ENCODE measurements at places on chromosomes 1 and 21.

GRCh38 chr1:92544756-92545165, 58.0 kb upstream of the GFI1 start:
- no peak for DNase-seq

DNA sequence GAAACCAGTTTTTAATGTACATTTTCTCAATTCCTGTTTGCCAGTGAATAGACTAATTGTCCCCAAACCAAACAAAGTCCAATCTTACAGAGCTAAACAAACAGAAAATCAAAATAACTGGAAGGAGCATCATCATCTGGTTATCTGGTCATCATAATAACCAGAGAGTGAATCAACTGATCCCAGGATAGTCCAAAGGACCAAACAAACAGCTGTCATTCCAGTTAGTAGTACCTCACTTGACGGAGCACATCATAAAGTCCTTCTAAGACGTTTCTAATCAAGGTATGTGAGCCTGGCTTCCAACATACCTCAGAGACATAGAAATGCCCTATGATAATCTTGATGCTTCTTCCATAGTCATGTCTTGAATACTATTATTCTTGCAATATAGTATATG, 240.5 kb downstream of the LTN1 start:
- DNase-seq: no peak

GRCh38 chr1:17856496-17857108, 101.5 kb downstream of the ACTL8 start:
- DNase-seq: no peak

DNA sequence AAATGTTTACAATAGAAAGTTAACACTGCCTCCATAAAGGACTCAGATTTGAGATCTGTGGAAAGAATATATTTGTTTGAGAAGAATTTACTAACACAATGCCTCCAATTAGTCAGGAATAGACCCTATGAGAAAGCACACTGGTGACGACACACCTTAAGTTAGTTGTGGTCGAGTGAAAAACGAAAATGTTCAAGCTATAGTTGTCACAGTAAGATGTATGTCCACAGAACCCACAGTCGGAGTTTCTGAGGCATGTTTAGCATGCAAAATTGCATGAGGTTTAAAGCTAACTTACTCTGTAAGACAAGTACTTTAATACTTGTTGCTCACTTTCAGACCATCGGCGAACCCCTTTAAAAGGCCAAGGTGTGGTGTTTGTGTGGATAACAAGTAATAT, 69.9 kb upstream of the SIPA1L2 start:
- DNase-seq: no peak

DNA sequence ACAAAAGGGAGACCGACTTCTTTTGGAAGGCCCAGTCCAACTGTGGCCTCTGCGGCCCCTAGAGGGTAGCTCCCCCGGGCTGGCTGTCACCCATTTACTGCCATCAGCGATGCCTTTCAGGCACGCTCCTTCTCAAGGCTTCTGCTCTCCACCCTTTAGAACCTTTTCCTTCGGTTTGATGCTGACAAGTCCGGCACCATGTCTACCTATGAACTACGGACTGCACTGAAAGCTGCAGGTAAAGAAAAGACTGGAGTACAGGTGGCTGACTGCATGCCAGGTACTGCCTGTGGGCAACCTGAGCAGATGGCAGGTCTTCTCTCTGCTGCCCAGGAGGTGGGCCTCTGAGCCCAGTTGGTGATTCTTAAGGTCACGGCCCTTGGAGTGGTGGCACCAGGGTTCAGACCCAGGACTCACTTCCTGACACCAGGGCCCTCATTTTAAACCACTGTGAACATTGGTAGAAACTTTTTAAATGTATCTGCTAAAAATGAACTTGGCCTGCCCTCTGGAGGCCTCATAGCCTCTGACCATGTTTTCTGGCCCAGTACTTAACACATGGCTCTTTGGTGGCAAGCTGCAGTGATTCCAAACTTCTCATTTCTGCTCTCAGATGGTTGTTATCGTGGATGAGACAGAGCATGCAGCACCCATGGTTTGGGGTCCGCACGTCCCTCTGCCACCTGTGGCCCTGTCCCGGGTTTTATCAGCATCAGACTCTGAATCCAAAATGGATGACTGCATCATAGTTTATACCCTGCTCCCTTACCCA, 45.7 kb downstream of the CAPN9 start:
- no peak for DNase-seq

GRCh38 chr1:194279975-194280374, 1093.6 kb upstream of the B3GALT2 start:
- DNase-seq: no peak

- peak; percentile 77 for DNase-seq
Measured at GRCh38 chr1:172357753-172358385, 62.6 kb upstream of the C1orf105 start.

DNA sequence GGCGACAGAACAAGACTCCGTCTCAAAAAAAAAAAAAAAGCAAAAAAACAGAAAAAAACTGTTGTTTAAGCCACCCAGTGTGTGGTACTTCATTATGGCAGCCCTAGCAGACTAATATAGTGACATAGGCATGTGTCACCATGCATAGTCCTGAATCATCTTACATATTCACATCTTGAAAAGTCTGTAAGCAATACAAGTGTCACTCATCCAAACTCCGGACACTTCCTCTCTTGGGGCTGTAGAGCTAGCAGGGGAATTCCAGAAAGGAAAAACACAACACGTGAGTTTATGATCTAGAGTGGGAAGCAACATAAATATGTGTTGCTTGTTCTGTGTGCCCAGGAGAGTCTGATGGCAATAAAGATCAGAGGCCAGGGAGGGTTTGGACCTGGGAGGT, 81.6 kb upstream of the KCNE2 start:
- DNase-seq: no peak

GRCh38 chr1:24558902-24559791, 3.3 kb downstream of the NCMAP start:
- no peak for DNase-seq

- DNase-seq: no peak
Measured at GRCh38 chr1:110309767-110310166, 29.4 kb upstream of the RBM15 start.

DNA sequence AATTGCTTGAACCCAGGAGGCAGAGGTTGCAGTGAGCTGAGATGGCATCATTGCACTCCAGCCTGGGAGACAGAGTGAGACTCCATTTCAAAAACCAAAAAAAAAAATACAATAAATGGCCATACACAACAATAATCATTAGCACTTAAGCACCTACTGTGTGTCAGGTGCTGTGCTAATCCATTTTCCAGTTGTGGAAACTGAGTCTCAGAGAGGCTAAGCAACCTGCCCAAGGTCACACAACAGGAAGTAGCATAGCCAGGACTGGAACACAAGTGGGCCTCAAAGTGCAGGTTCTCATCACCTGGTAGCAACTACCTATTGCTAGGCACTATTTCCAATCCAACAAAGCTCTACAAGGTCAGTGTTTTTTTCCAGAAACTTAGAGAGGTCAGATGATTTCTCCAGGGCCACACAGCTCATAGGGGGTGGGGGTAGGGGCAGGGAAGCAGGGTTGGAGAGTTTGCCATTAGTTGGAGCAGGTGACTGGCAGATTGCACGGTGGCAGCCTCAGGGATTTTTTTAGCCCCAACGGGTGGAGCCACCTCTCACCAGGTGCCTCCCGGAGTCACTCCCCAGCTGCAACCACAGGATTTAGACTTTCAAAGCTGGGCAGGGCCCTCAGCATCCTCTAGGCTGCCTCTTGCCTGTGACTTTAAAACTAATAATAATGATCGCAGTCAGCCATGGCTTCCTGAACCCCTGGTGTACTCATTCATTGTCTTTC, 52.5 kb upstream of the ID3 start:
- DNase-seq: no peak

- no peak for DNase-seq
Measured at GRCh38 chr21:42865776-42866160, 13.6 kb downstream of the WDR4 start.

- no peak for DNase-seq
Measured at GRCh38 chr1:212951126-212951946, 995 bp downstream of the VASH2 start.

- DNase-seq: no peak
Measured at GRCh38 chr1:40385437-40386358, 12.2 kb downstream of the SMAP2 start.

DNA sequence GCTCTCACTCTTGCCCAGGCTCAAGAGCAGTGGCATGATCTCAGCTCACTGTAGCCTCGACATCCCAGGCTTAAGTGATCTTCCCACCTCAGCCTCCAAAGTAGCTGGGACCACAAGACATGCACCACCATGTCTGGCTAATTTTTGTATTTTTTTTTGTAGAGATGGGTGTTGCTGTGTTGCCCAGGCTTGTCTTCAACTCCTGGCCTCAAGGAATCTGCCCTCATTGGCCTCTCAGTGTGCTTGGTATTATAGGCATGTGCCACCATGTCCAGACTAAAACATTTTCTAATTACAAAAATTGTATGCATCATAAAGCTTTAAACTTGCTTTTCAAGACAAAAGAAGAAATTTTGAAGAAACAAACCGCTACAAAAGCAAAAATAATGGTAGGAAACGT, 20.1 kb downstream of the CBR1 start:
- DNase-seq: no peak

DNA sequence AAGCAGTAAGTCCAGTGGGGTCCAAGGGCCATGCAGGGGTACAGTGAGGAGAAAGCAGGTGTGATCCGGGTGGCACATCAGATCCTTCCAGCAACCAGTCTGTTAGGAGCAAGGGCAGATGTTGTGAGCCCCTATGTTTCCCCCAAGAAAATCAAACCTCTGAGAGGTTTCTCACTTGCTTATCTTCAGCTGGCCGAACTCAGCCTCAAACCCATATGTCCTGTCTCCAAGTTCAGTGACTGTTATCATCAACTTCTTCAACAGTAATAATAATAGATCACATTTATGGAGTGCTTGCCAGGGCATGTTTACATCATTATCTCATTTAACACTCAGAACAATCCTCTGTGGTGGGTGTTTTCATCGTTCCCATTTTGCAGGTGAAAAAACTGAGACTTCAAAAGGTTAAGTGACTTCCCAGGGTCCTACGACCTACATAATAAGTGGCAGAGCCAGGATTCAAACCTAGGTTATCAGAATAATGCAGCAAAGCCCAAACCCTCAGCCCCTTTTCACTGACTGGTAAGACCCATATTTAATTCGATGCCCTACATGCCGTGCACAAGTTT, 3.3 kb downstream of the CAPN2 start:
- no peak for DNase-seq

GRCh38 chr1:224747578-224747977, 131.5 kb downstream of the CNIH3 start:
- DNase-seq: no peak

GRCh38 chr1:197171531-197171930, 25.1 kb upstream of the ASPM start:
- no peak for DNase-seq

DNA sequence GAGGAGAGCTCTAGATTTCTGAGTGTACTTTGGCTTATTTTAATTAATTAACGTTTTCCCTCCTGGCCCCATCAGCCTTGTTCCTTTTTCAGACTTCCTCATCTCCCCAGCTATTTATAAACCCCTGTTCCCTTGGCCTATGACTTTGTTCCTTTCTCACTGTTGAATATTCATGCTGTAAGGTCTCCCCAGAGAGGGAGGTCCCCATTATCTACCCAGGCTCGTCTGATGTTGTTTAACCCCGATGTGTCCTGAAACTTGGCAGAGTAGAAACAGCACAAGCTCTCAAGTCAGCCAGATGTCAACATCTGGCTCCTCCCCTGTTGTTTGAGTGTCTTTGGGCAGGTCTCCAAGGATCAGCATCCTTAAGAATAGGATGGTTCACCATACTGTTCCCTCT, 153.6 kb downstream of the HIVEP3 start:
- no peak for DNase-seq

- no peak for DNase-seq
Measured at GRCh38 chr1:180247061-180247460, 17.0 kb downstream of the LHX4 start.

GRCh38 chr1:163076044-163076443, 6.9 kb downstream of the RGS4 start:
- no peak for DNase-seq

DNA sequence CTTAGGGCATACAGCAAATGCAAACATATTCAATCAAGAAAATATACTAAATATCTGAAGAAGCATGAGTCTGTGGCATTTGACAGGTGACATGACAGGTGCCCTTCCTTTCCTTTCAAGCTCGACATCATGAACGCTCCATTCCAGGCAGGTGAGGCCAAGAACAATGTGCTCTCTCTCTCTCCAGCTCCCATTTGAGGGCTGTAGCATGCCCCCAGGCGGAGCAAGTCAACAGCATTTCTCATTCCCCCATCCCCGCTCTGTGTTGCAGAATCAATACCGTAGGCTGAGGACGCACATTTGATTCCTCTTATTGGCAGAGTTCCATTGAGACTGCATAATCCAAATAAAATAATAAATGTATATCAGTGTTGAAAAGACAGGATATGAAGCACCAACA, 24.6 kb upstream of the PLPPR4 start:
- no peak for DNase-seq

- no peak for DNase-seq
Measured at GRCh38 chr1:48715921-48716320, 60.8 kb downstream of the BEND5 start.

DNA sequence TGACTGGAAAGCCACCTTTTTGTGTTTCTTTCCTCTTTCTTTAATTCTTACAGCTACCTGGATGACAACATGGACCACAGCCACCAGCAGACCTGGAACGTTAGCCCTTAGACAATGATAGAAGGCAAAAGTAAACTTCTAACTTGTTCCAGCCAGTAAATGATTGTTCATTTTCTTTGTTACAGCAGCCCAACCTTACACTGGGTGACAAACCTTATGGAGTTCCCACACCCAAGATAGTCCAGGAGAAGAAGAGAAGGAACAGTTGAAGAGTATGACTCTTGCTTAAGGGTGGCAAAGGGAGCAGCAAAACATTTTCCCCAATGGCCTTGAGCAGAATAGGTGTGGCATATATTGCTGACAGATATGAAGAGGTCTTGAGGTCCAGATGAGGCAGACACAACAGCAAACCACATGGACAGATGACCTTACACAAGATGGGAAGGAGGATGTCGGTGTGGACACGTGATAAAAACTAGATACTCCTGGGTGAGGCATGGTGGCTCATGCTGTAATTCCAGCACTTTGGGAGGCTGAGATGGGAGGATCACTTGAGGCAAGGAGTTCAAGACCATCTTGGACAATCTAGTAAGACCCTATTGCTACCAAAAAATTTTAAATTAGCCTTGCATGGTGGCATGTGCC, 11.8 kb upstream of the FAM76A start:
- DNase-seq: no peak

- DNase-seq: no peak
Measured at GRCh38 chr1:212557739-212558692, 50.5 kb upstream of the ATF3 start.

DNA sequence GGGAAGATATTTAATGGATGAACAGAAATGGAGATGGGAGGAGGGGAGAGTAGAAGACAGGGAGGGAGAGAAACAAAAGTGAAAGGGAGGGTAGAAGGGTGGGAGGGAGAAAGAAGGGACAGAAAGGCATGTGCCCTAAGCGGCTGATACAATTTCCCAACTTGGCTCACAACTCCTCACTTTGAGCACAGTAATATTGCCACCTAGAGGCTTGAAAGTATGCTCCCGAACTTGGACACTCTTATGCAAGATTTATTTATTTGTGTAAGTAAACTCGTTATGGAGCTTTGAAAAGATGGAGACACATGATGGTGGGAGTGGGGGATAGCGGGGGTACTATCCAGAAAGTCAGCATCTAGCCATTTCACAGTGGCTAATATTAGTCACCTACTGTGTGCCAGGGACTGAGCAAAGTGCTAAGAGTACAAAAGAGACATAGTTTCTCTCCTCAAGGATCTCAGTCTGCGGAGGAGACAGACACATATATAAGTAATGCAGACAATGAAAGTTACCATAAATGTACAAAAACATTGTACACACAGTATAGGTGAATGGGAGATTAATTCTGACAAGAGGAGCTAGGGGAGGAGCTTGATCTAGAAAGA, 189.7 kb downstream of the SEC16B start:
- DNase-seq: peak; percentile 89
